ENCODE measurements at places on chromosomes 5 and 9.

- no peak for DNase-seq
Observed at GRCh38 chr5:179382486-179382885, 37.2 kb upstream of the ADAMTS2 start.

GRCh38 chr5:137342764-137343163, 156.4 kb downstream of the SPOCK1 start:
- no peak for DNase-seq

DNA sequence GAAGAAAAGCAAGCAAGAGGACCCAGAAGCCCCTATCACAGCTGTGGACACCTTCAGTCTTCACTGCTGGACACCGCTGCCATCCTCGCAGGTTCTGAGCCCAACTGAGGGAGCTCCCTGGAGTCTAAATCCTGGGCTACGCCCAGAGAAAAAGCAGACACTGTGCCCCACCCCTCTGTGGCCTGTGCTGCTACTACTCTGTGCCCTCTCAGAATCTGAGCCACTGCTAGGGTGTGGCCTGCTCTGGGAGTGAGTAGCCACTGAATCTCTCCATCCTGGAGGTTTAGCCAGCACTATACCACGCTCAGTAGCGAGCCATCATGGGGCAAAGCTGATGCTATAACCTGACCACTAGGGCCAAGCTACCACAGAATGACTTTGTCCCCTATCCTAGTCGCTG, 338.2 kb downstream of the NPR3 start:
- no peak for DNase-seq

GRCh38 chr5:42157215-42157614, 232.1 kb downstream of the FBXO4 start:
- DNase-seq, result no peak

- no peak for DNase-seq
Observed at GRCh38 chr5:142420561-142421227, 95.9 kb upstream of the SPRY4 start.

DNA sequence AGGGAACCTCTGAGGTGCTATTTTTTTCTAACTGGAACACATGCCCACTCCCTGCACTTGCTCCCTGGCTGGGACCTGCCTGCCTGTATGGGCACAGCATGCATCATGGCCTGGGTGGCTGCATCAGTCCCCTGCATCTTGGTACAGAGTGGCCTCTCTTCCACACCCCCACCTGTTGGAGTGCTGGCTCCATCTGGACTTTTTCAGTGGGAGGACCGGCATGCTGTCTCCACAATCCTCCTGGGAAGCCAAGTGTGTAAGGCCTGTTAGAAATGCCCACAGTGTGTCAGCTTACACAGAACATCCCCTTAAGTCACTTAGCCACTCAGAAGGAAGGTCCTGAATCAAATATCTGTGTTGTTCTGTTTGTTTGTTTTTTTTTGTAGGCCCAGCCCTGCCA, 102.9 kb downstream of the MARCHF3 start:
- no peak for DNase-seq

DNA sequence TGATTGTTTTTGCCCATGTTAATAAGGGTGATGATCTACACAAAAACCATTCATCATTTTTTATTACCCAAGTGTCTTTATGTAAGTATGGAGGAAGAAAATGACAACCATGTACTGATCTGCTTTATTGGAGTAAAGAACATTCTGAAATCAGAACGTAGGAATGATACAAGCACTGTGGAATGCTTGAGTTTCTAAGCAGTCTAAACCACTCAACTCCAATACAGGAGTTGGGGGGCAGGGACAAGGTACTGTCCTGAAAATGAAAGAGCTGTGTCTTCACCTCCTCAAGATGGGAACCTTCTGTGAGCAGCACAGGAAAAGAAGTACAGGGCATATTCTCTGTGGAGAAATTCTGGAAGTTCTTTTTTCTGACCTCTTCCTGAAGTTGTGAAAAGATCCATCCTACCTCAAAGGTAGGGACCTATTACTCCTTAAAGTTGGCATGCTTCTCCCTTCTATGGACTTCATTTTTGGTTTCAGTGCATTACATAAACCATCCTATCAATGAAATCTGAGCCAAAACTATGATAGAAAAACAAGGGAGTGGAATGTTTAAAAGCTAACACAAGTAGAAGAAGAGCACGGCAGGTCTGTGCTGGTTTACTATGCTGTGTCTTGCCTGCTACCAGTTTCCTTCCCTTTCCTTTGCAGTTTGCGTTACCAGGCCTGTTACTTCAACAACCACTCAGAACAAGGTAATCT, 202.6 kb downstream of the SEMA5A start:
- DNase-seq, result no peak

GRCh38 chr9:100290714-100291113, 62.0 kb downstream of the TEX10 start:
- DNase-seq, result no peak

GRCh38 chr5:176748073-176748966, 62.0 kb upstream of the UNC5A start:
- no peak for DNase-seq

DNA sequence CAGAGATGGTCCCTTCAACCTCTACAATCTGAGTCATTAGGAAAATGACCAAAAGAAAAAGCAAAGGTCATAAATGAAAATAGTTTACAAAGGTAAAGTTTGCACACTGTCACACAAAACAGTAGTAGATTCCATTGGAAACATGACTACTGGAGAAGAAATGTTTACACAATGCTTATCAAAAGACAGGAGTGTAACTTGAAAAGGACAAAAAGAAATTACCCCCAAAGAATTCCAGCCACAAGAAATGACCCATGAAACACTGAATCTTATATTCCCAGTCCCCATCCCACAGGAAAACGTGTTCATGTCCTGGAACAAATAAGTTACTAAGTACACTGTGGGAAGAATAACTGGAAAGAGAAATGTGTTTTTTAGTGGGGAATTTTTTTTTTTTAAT, 385.1 kb downstream of the SEMA5A start:
- no peak for DNase-seq

GRCh38 chr5:56039985-56040384, 45.2 kb upstream of the IL6ST start:
- DNase-seq, result no peak

DNA sequence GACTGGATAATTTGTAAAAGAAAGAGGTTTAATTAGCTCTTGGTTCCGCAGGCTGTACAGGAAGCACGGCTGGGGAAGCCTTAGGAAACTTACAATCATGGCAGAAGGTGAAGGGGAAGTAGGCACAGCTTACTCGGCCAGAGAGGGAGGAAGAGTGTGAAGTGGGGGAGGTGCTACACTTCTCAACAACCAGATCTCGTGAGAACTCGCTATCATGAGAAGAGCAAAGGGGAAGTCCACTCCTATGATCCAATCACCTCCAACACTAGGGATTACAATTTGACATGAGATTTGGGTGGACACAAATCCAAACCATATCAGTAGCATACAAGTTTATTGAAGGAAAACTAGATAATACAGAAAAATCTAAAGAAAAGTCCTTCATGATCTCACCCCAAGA, 39.9 kb downstream of the NEURL1B start:
- DNase-seq, result no peak

Data from activated CD8-positive, alpha-beta memory T cell treated with anti-CD3 and anti-CD28 coated beads for 1 hour (primary cell).